ENCODE measurements at places on chromosomes 3 and 15.

GRCh38 chr3:16430717-16431630 is 82.5 kb downstream of the RFTN1 start:
- DNase-seq, result no peak

GRCh38 chr15:43871835-43872234 is 45.0 kb downstream of the WDR76 start:
- DNase-seq, result no peak

DNA sequence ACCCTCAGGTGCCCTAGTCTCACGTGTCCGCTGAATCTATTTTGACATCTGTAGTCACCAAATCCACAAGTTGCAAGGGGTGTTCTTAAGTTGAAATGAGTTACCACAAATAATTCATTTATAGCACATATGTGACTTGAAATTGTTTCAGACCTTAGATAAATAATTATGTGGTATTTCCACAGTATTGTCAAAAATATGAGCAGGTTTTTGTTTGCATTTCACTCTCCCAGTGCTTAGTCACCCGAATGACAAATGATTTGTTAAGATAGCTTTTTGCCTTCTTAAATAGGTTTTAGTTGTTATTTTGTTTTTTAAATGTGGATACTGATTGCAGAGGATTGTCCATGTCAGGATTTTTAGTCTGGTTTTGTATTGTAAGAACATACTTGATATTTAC is 2.6 kb downstream of the MFSD1 start:
- no peak for DNase-seq

DNA sequence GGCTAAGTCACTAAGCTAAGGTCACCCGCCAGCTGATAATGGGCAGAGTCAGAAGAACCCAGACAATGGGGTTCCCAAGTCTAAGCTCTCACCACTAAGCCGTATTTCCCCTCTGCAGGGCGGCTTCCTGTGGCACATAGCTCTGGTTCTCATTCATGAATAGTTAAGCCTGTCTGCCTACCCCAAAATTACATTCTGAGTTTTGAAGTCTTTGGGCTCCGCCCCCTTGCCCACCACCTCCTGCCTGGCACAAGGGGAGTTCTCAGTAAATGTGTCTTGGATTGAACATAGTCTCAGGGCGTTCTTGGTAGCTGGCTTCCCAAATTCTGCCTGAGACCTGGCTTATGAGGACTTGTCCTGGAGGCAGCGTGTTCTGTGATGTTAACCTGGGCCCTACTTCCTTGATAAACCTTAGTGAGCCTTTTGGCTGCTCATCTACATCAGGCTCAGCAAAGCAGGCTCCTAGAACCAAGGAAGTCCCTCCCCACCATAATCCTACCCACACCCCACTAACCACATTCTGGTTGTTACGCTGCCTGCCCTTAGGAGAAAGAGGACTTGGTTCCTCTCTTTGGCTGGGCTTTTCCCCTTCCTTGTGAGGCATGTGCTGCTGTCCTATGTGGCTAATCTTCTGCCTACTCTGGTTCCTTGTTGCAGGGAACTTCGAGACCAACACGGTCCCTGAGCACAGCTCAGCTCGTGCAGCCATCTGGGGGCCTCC is 54.9 kb downstream of the STARD5 start:
- DNase-seq, result no peak

DNA sequence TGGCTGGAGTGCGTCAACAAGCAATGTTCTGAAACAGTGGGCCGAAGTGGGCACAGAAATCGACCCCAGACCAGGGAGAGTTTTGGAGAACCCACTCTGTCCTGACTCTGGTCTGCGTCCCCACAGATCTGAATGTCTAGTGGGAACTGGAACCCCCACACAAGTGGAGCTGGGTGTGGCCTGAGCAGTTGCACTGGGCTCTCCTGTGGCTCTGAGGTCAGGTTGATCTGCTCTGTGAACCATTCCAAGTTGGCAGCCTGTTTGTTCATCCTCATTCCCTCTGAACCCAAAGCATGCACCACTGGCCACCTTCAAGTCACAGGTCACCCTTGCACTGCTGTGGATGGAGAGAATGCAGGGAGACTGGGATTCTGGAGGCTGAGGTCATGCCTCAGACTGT is 60.5 kb downstream of the STARD5 start:
- peak; percentile 47 for DNase-seq

DNA sequence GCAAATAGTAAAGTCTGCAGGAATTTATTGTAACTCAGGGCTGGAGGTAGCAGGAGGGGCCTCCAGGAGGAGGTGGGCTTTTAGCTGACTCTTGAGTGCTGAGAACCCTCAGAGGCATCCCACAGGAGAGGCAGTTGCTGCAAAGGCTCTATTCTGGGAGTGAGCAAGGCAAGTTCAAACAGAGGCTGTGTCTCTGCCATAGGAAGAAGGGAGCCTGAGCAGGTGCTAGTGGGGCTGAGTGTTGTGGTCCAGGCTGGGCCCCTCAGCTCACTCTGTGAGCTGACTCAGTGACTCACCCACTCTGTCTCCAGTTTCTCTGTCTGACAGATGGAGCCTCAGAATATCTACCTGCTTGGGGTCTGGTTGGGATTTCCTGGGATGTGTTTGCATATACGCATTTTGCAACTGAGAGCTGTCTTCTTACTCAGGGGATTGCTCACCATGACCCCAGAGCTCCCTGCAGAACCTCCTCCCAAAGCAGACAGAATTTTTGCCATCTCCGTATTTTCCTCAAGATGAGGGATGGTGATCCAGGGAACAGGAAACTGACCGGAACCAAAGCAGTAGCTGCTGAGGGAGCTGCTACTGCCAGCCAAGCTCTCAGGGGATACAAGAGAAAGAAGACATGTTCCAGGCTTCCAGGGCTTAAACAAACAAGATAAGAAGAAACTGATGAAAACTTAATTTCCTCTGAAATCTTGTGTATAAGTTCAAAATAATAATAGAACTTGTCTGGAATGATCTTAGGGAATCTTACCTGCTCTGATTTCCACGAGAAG is 13.6 kb upstream of the NOX5 start:
- no peak for DNase-seq

GRCh38 chr3:101722394-101723173 is 1.8 kb upstream of the CEP97 start:
- DNase-seq, result no peak

DNA sequence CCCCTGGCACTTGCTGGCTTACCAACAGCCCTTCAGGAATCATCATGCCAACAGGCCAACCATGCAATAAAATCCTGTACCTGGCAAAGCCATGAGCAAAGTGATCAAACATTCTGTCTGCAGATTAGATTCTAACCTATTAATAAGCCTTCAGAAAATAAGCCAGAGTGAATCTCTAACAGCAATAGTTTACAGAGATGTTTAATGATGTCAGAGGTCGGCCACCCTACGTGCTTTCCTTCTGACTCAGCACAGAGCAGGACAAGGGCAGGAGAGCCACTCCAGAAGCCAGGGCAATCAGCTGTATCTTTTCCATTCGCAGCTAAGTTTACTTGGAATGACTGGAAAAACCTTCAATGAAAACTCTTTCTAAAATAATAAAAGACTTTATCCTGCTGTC is 13.1 kb downstream of the COL8A1 start:
- peak; percentile 78 for DNase-seq

DNA sequence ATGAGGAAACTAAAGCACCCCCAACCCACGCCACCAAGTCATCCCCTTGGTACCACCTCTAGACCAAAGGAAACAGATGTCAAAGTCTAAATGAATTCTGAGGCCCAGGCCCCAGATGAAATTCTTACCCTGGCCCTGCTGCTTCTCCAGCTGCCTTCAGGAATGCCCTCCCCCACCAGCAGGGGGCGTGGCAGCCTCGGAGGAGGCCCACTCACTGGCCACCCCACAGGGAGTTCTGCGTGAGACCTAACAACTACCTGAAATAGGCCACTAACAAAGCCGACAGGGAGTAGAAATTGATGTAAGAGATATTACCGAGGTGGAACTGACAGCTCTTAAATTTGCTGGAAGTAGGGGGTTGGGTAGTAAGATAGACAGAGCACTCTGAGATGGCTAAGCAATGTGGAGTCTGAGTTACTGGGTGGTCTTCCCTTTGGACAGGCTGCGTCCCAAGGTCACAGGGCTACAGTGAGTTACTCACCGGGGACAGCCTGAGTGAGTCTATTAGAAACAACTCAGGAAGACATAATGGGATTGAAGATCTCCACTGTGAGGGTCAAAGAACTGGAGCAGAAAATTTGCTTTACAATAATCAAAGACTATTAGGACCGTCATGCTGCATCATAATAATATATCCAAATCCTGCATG is 240.7 kb downstream of the SHOX2 start:
- DNase-seq, result no peak

DNA sequence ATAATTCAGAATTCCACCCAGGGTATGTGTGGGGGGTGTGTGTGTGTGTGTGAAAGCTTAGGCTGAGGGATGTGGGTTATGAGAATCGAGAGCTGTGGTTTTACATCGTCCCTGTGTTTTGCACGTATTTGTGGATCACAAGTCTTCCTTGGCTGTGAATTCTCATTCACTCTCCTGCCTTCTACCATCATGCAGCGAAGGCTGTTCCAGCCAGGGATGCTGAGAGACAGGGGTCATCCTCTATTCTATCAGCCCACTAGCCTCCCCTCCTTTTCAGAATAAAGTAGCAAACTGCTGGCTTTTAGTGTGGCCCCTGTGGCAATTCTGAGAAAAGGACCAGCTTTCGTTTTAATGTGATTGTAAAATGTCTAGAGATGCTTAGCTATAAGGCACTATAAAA is 460.6 kb upstream of the NR2F2 start:
- DNase-seq, result no peak

DNA sequence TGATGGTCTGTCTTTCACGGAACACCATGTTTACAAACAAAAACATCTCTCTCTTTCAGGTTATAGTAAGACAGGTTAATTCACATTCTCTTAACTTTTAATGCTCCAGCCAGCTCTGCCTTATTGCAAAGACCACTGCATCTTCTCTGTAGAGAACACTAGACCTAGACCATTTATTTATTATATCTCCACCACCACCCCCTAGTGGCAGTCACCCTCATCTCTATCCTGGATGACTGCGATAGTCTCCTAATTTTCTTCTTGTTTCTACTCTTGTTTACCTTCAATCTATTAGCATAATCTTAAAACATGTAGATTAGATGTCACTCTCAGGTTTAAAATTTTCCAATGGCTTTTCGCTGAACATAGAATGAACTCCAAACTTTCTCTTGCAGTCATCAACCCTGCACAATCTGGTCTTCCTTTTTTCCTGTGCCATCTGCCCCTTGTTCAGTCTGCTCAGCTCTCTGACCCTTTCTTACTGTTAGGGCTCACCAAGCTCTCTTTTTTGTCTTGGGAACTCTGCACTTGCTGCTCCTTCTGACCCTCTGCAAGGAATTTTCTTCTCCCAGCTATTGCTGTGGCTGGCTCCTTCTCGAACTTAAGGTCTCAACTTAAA is 155.6 kb downstream of the SQOR start:
- DNase-seq, result no peak

DNA sequence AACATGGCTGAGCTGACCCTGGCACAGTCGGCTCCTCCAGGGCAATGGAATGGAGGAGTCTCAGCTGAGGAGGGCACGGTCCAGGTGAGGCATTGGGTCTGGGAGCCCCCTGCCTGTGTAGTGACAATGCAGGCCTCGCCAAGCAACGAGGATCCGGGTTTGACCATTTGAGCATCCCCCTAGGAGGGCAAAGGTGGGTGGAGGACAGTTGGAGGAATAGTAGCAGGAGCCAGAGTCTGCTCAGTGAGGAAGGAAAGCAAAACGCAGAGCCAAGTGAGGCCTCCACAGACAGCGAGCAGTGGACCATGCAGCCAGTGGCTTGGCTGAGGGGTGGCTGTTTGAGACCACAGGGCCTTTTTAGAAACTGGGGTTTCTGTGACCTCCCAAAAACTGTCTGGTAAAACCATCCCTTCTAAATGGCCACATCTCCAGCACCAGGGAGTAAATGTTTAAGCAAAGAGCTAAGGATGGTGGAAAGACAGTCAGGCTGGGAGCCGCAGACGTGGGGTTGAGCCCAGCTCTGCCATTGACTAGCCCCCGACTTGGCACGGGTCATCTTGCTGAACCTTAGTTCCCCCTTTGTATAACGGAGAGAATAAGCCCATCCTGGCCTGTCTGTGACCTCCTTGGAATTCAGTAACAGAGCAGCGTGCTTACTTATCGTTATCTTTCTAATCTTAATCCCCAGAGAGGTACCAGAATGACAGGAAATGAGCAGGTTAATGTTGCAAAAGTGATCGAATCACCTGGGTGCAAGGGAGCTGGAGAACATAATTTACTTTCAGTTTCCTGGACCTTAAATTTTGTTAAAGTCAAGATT is 46.8 kb downstream of the CMTM6 start:
- DNase-seq, result no peak

GRCh38 chr3:107217172-107217571 is 160.1 kb upstream of the CCDC54 start:
- no peak for DNase-seq

GRCh38 chr15:65577129-65577996 is 33.6 kb downstream of the INTS14 start:
- DNase-seq, result no peak

DNA sequence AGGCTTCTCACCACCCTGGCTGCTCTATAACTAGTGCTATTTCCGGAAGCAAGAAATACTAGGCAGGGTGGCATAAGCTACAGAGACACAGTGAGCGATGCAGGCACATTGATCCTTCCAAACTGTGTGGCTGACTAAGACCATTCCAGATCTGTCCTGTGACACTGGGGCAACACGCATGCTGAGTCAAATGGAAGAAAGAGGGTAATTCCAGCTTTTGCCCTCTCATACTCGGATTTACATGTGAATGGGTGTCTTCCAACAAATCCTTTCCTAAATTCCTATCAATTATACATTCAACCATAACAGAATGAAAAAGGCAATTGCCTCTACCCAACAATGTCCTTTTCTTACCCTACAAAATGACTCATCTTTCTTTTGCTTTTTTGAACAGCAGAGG is 5.1 kb downstream of the FSIP1 start:
- DNase-seq, result no peak

DNA sequence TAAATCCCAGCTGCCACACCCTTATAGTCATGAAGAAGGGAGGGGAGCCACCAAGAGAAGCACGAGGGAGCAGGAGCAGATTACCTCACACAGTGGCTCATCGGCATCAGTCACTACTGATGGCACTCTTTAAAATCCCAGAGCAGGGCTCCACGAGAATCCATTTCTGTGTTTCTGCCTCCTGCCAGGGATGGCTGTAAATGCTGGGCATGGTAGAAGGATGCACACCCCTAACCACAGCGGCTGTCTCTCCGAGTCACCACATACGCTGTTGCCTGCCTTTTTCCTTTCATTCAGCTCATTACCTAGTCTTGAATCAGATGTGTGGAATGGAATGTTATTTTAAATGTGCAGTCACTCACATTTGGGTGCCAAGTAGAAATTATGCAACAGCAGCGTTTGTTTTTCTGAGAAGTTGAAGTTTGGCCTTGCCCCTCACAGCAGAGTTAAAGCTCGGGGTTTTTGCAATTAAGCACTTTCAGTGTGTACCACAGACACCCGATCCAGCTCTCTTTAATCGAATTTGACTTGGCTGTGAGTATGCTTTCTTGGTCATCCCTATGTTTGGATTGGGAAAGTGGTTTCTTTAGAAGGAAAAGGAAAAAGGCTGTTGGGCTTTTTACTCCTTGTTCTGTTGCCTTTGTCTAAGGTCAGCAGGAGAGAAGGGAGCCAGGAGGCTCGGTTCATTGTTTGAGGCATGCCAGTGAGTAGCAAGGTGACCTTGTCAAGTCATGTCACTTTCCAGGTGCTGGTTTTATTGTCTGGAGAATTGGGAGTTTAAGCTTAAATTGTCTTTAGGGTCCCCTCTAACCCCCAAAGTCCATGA is 284.2 kb upstream of the TPM1 start:
- peak; percentile 93 for DNase-seq

All from epithelial cell of proximal tubule (primary cell).